Activated naive CD8-positive, alpha-beta T cell treated with anti-CD3 and anti-CD28 coated beads for 36 hours (primary cell): ENCODE measurements at places on chromosomes 16 and 17.

- no peak for DNase-seq
These were observed 7.4 kb upstream of the CD300LD start for GRCh38 chr17:74599448-74599939.

DNA sequence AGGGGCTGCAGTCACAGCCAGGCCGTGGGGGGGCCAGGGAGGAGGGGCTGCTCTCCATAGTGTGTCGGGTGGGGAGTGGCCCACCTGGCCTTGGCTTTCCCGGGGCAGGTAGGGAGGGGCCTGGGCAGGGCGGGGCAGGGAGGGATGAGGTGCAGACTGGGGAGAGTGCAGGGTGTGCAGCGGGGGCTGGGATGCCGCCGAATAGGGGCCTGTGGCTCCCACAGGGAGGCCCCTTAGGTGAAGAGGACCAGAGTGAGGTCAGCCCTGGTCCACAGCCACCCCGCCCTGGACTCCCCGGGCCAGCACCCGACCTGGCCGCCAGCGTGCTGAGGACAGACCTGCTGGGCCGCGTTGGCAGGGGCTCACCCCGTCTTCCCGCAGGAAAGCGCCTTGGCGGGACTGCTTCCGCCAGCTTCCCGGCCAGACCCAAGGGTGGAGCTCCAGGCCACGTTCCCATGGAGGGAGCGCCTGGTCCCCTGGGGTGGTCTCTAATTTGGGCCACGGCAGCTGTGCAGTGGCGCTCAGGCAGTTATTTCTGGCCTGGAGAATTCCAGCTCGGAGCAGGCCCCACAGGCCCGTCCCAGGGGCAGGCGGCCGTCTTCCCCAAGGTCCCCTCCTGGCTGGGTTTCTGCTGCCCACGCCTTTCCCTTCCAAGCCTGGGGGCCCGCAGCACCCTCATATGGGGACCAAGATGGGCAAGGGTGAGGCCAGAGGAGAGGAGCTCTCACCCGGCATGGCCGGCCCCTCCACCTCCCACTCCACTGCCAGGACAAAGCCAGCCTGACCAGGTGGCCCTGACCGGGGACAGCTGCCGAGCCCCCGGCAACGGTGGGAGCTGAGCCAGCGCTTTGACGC, 27.9 kb downstream of the CACNA1H start:
- no peak for DNase-seq

DNA sequence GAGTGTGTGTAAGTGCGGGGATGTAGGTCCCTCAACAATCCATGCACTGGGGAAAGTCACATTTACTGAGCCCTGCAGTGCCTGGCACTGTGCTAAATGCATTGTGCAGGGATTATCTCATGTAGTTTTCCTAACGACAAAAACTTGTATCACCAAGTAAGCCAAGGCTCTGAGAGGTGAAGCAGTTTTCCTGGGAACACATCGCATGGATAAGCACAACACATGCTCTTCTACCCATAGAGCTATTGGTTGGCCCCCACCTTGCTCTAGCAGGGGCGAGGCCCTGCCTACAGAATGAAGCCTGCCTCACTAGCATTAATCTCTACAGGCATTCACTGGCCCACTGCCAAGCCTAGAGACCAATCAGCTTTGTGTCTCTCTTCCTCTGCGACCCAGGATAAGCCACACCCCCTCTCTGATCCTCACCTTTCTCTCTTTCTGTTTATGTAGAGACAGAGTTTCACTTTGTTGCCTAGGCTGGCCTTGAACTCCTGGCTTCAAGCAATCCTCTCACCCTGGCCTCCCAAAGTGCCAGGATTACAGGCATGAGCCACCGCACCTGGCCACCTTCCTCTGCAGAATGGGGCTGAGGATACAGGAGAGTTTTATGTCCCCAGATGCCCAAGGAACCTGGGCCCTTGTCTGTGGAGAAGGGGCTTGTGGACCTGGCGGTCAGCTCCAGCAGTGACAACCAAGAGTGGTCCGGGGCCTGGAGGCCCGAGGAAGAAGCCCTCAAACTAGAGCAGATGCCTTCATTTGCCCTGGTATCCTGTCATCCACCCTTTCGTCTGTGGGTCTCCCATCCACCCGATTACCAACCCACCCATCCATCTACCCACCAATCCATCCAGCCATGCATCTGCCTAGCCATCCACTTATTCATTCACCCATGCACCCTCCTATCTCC, 12.8 kb downstream of the CDH16 start:
- peak; percentile 46 for DNase-seq

DNA sequence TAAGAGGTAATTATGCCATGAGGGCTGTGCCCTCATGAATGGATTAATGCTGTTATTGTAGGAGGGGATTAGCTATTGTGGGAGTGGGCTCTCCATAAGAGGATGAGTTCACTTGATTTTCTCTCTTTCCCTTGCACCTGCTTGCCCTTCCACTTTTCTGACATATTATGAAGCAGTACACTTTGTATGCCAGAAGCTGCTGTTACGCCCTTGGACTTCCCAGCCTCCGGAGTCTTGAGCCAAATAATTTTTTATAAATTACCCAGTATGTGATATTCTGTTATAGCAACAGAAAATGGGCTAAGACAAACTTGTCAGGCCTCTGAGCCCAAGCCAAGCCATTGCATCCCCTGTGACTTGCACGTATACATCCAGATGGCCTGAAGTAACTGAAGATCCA, 38.4 kb downstream of the PSMD12 start:
- DNase-seq, result no peak

- DNase-seq, result no peak
These were observed 6.4 kb downstream of the DRC7 start for GRCh38 chr16:57700781-57701551.

- DNase-seq, result no peak
These were observed 26.5 kb downstream of the ZSWIM7 start for GRCh38 chr17:15973016-15973415.

- no peak for DNase-seq
These were observed 1.8 kb downstream of the MMP15 start for GRCh38 chr16:58027161-58027915.

- DNase-seq, result peak; percentile 75
These were observed at the start of gene NETO2 for GRCh38 chr16:47143677-47144558. Gene NETO2, minus strand, starts transcription at chr16:47143945. Its CDS starts 333 bp downstream, at chr16:47143612.

- DNase-seq, result no peak
These were observed 640.7 kb upstream of the SOX9 start for GRCh38 chr17:71480099-71480498.

DNA sequence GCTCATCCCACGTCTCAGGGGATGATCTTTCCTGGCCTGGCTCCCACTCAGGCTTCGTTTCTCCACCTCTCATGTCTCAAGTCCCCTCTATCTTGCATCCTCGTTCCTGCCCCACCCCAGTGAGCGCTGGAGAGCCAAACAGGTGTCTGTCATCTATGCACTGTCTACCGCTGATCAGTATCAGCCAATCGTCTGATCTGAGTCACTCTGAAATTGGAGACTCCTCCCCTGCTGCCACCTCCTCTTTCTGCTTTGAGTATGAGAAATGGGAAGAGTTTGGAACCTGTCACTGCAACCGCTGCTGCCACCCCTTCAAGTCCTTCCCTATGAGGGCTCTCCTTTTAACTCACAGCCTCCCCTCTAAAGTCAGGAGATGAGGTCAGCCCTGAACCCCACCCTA, 28.0 kb downstream of the FZD2 start:
- no peak for DNase-seq

DNA sequence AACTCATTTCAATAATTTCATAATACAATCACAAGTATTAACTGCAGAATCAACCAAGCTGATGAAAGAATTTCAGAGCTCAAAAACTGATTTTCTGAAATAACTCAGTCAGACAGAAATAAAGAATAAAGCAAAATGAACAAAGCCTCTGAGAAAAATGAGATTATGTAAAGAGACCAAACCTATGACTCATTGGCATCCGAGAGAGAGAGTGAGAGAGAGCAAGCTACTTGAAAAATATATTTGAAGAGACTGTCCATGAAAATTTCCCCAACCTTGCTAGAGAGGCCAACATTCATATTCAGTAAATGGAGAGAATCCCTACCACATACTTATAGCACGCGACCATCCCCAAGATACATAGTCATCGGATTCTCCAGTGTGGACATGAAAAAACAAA, 1376.4 kb downstream of the CDH11 start:
- DNase-seq, result no peak

GRCh38 chr16:74035816-74036215, 260.8 kb upstream of the PSMD7 start:
- no peak for DNase-seq
